Aorta (tissue), 5 donors: ENCODE measurements at places on chromosomes 5 and 9. TPM values are rescaled to one million over a fixed set of nuclear protein-coding genes. Genes with fewer than 3 reads are reported as not detected.

- DNase-seq: no peak
Measured at GRCh38 chr9:99497641-99498040, 275.6 kb downstream of the SEC61B start.

Gene GARNL3
- 6.3 TPM for polyA plus RNA-seq

Gene ROPN1L
- 0.88 TPM for polyA plus RNA-seq

Gene CFAP90
- polyA plus RNA-seq: 0.18 TPM

GRCh38 chr5:108884736-108885135 lies 137.0 kb downstream of the FER start:
- DNase-seq: no peak

DNA sequence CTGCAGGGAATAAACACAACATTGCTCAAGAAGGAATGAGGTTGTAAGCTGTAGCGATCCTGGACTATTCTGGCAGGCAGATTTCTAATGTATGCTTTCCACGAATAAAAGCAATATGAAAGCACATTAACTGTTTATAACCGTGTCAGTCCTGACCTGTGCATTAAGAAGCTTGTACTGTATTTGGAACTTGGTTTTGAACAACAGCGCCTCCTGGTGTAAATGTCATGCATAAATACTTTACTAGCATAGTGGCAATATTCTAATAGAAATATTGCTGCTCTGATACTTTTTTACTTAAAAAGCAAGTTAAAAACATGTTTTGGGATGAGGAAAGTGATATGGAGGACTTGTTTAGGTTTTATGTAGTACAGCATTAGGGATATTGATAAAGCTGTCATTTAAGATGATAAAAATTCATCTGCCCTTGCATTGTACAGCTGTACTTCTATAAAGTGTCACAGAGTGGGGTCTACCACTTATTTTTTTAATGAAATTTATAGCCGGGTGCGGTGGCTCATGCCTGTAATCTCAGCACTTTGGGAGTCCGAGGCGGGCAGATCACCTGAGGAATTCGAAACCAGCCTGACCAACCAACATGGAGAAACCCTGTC lies 70.7 kb upstream of the GNE start:
- DNase-seq: no peak

DNA sequence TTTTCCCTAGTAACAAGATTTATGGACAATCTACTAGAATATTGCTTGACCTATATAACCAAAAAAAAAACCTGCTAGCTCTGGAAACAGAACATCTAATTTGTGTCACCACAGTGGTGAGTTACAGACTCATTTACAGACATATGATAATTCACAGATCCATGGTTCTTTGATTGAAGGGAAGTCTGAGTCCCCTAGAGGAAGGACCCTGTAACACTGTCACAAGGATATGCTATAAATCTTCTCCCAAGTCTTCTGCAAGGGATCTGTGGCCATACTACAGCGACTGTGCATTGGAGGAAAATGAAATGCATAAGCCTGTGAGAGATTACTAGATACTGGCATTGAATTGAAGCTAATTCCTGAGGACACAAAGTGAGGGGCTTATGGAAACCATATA lies 630.6 kb upstream of the SGCD start:
- DNase-seq: no peak

GRCh38 chr5:133113331-133114061 lies 61.7 kb downstream of the HSPA4 start:
- DNase-seq: no peak

Gene TAF11L5
- not detected for polyA plus RNA-seq

DNA sequence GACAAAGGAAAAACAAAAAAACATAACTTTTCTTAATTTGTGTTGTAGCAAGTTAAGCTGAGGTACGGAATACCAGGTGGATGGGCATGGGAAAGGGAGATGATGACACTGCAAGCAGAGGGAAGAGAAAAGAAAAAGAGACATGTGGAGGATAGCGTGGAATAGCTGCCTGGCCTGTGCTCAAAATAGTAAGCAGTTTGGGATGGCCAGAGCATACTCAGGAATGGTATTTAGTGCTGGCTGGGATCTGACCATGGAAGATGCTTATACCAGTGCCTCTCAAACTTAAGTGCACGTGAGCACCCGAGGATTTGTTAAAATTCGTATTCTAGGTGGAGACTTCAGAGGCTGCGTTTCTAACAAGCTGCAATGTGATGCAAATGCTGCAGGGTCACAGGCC lies 41.3 kb downstream of the LNPEP start:
- DNase-seq: no peak

GRCh38 chr5:178288401-178289368 lies 56.1 kb upstream of the PHYKPL start:
- DNase-seq: peak; percentile 22

Gene OSTF1
- polyA plus RNA-seq: 24.8 TPM

- no peak for DNase-seq
Measured at GRCh38 chr5:6649186-6649585, 15.9 kb downstream of the SRD5A1 start.

- DNase-seq: no peak
Measured at GRCh38 chr5:53537711-53538110, 22.7 kb upstream of the NDUFS4 start.

Gene THBS4
- polyA plus RNA-seq: 0.36 TPM

DNA sequence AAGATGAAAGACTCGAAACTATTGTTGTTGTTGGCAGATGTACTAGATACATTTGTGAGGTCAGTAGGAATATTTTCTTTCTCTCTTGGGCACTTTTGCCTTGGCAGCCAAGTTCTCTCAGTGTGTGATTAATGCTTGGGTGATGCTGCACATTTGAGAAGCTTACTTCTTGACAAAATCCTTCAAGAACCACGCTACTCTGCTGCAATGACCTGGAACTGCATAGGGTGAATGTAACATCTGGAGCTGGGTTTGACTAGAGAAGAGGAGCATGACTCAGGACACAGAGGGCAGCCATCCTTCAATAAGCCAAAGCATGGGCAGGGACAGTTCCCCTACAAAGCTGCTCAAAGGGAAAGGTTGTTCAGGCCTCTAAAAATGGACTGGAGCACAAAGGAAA lies 75.5 kb upstream of the PUM3 start:
- DNase-seq: no peak

- no peak for DNase-seq
Measured at GRCh38 chr5:121937762-121938161, 24.0 kb upstream of the SRFBP1 start.

DNA sequence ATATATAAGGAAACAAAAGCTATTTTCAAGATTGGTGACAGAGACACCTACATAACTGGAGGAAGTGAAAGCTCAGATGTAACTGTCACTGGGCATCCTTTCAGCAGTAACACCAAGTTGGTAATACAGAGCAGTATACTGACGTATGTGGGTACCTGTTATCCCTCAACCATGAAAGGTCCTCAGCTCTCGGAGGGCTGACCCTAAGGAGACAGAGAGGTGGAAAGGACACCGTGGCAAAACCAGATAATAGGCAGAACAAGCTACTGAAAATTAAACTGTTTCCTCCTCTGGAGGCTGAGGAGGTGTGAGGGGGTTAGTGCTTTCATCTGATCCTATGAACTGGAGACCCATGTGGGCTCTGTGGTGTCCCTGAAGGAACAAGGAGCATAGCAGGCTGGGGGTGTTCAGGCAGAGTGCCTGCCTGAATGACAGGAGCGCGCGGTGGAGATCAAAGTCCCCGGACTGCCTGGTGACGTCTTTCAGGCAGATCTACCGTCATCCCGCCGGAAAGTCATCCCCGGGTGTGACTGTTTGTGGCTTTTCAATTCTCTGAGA lies 130.2 kb upstream of the FSTL4 start:
- DNase-seq: no peak

- no peak for DNase-seq
Measured at GRCh38 chr5:165624166-165624946, 2118.9 kb downstream of the MAT2B start.

Gene SPATA31E1
- not detected for polyA plus RNA-seq

- no peak for DNase-seq
Measured at GRCh38 chr9:100281066-100281465, 71.7 kb downstream of the TEX10 start.

GRCh38 chr9:31736581-31737179 lies 647.8 kb upstream of the ACO1 start:
- DNase-seq: no peak

Gene ARHGEF37
- polyA plus RNA-seq: 8.8 TPM

Gene WDR31
- 0.54 TPM for polyA plus RNA-seq

- no peak for DNase-seq
Measured at GRCh38 chr5:28216939-28217360, 1178.6 kb upstream of the CDH9 start.

DNA sequence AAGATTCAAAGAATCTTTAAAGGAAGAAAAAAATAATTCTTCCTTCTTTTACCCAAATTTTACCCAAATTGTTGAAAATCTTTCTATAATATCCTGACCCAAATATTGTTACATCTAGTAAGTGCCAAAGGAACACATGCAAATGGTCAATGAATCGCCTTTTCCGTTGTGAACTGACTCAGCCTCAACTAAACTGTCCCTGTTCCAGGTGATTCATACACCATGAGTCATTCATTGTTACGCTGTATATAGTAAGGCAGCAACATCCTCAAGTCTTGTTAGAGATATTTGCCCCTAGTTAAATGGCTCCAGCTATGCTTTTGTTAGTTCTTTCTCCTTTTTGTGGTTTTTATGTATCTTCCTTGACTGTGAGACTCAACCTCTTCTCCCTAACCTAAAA lies 9.7 kb downstream of the PTGER4 start:
- DNase-seq: no peak

DNA sequence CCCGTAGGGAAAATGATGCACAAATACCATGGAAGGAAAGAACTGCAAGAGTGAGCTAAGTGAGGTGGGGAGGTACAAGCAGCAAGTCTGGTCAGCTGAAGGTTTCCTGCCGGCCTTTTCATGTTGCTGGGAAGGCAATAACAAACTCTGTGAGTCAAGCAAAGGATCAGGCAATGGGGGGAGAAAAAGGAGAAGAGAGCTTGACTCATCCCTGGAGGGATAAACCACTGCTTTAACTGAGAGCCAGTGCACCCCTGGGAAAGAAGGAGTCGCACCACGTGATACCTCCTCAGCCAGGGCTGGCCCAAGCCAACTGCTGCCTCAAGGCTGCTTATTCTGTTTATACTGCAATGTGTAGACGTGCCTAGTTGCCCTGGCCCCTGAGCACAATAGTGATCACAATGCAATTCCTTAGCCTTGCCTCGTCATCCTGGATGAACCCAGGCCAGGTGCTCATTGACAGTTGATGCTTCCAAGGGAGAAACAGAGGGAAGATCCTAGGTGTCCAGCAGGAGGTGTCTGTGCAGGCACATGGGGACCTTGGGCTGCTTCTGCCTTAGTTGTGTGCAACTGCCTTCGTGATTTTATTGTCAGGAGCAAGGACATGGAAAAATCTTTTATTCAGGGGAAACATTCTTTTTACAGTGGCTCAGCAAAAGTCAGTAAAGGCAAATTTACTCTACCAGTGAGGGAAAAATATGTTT lies 203.0 kb upstream of the TUT7 start:
- no peak for DNase-seq

DNA sequence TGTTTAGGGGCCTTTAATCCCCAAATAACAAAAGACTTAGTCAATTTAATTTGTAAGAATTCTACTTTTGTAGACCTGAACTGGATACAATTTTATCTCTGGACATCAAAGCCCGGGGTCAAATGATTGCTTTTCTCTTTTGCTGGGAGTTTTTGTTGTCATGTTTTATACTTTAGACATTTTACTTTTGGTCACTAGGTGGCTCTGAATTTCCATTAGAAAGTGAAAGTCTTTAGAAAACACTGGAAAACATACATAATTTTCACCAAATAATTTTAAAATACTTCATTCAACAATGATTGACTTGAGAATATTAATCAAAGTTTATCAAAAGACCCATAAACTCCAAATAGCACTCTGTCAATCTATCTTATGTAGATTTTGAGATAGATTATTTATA lies 2.8 kb upstream of the PCA3 start:
- no peak for DNase-seq

- no peak for DNase-seq
Measured at GRCh38 chr9:99601571-99602111, 220.0 kb upstream of the NR4A3 start.

Gene ECPAS
- polyA plus RNA-seq: 28.9 TPM

Gene PHF24
- not detected for polyA plus RNA-seq

Gene LRRC19
- polyA plus RNA-seq: not detected

DNA sequence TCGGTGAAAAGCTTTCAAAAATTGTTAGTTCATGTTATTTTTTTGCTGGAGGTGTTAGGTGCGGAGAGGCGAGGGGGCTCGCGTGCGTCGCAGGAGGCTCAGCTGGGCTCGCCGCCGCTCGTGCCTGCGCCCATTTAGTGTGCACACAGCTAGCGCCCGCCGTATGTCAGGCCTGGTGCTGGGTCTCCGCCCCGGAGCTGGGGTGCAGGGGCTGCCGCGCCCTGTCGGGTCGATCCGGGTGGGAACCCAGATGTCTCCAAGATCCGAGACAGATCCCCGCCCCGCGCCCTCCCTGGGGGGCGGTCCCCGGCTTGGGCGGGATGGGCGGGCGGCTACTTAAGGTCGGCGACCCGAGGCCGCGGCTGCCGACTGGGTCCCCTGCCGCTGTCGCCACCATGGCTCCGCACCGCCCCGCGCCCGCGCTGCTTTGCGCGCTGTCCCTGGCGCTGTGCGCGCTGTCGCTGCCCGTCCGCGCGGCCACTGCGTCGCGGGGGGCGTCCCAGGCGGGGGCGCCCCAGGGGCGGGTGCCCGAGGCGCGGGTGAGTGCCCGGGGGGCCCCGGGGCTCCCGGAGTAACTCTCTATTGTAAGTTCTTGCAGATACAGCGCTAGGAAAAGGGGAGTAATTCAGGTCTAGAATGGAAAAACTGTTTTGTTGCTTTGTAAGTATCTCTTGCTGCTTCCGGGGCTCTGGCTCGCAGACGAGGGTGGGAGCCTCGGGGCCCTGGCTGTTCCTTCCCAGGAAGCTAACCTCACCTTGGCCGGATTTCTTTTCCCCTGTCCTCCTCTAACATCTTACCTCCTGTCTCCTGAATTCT lies 31.7 kb downstream of the GSN start:
- peak; percentile 87 for DNase-seq

Gene EIF4EBP3
- 37.5 TPM for polyA plus RNA-seq

Gene PRSS3
- 59.5 TPM for polyA plus RNA-seq

DNA sequence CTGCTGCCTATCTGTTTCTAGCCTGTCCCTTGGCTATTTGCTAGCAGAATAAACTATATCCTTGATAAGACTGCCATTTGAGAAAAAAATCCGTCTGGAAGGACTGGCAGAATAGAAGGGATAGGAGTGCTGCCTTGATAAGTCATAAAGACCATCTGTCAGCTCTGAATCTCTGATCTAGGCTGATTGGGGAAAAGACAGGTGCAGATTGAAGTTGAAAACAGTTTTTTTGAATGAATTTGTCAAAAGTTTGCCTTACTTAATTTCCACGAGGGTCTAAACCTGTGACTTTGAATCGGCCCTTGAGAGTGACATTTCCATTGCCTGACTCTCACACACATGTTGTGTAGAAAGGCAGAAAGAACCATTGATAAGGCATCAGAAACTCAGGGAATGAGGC lies 218.6 kb downstream of the MAN2A1 start:
- no peak for DNase-seq
